NCI-H1694 treated with DMSO at 0.1 percent for 48 hours (cell line): ENCODE measurements at places on chromosomes 16 and 17.

DNA sequence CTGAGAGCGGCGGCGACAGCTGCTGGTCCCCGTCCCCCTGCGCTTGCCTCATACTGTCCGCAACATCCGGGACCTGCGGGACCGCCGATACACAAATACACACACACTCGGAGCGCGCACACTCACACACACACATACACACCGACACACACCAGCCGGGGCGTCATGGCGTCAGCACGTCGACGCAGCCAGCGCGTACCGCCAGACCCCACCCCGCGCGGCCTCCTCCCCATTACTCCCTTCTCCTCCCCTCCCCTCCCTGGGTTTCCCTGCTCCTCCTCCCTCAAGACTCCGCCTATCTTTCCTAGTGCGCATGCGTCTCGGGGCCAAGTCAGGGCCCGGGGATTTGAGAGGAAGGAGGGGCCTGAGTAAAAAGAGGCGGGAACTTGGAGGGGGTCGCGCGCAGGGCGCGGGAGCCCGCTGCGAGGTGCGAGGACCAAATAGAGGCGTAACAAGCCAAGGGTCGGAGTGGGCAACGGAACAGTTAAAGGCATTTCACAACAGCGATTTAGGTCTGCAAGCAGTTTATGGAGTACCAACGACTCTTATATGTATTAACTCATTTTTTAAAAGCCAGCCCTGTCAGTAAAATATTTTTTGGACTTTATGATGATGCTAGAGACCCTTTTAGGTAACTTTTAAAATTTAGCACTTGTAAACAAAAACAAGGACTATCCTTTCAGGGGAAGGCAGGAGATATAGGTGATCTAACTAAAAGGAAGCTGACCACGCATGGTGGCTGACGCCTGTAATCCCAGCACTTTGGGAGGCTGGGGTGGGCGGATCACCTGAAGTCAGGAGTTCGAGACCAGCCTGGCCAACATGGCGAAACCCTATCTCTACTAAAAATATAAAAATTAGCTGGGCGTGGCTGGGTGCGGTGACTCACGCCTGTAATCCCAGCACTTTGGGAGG is at the start of gene SPOP:
SPOP (minus strand) TSS at position 165 of the 915 bp plus-strand sequence. CDS start 55,287 bp downstream, outside the sequence.
- peak; percentile 96 for DNase-seq

DNA sequence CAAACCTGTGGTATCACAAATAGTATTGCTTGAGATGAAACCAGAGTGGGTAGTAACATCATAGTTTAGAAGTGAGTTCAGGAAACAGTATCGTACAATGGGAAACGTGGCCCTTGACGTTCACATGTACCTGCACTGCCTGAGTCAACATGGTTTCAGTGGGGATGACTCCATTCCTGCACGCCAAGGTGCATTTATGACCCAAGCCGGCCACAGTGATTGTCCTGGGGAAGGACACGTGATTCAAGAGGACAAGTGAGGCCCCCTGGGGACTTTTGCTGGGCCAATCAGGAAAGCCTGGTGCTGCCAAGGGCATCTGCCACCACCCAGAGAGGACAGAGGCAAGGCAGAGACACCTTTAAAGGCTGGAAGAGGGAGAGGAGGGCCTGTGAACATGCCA is 119.2 kb downstream of the AXIN2 start:
- no peak for DNase-seq

GRCh38 chr17:72705905-72706395 is 386.5 kb downstream of the SLC39A11 start:
- no peak for DNase-seq

- DNase-seq = no peak
Measured at GRCh38 chr17:78019976-78020716, 61.6 kb downstream of the TNRC6C start.

DNA sequence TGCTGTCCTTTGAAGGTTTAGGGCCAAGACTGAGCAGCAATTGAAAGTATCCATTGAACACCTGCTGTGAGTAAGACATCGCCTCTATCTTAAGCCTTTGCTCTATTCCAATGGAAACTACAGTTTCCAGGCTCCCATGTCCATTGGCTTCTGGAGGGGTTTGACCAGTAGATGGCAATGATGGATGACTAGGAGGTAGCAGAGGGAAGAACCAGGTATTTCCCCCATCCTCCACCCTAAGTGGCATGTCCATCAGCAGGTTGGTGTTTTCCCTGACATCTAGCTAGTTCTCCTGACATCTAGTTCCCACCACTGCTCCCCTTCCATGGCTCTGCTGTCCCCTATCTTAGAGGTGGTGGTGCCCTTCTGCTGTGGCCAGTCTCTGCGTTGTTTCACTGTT is 58.7 kb downstream of the CENPV start:
- DNase-seq = no peak
